ENCODE measurements at places on chromosomes 4 and X. TPM values are rescaled to one million over a fixed set of nuclear protein-coding genes. Genes with fewer than 3 reads are reported as not detected.

REST gene
- total RNA-seq = 9.1 TPM

SYTL5 gene
- 0.34 TPM for total RNA-seq

KIT gene
- total RNA-seq = not detected

OPRPN gene
- not detected for total RNA-seq

RHOXF1 gene
- total RNA-seq = not detected

SERPINA7 gene
- not detected for total RNA-seq

ZDHHC9 gene
- total RNA-seq = 49.6 TPM

KDR gene
- not detected for total RNA-seq

SAGE1 gene
- total RNA-seq = 0.09 TPM

FAM47A gene
- total RNA-seq = not detected

MAGEC1 gene
- not detected for total RNA-seq

AFM gene
- not detected for total RNA-seq

SMIM10L2A gene
- total RNA-seq = 0.11 TPM

MAGEB17 gene
- not detected for total RNA-seq

FAM9C gene
- 0.07 TPM for total RNA-seq

KLHL4 gene
- 6.2 TPM for total RNA-seq

CT45A1 gene
- not detected for total RNA-seq

RAB41 gene
- not detected for total RNA-seq

COPS4 gene
- 24.9 TPM for total RNA-seq

CD40LG gene
- total RNA-seq = not detected

TMPRSS11F gene
- not detected for total RNA-seq

TMEM47 gene
- 1.2 TPM for total RNA-seq

PABPC5 gene
- not detected for total RNA-seq

NDUFB11 gene
- 169 TPM for total RNA-seq

PI4K2B gene
- 6.0 TPM for total RNA-seq

FMR1NB gene
- total RNA-seq = not detected

CCDC149 gene
- 1.3 TPM for total RNA-seq

STS gene
- 2.2 TPM for total RNA-seq

Data from A549 treated with Mapracorat at 1 μM for 4 hours (cell line).